ENCODE measurements at places on chromosomes 12 and 14. TPM values are rescaled to one million over a fixed set of nuclear protein-coding genes. Genes with fewer than 3 reads are reported as not detected.

CLEC6A gene
- total RNA-seq: not detected

C12orf54 gene
- total RNA-seq: not detected

ANKRD52 gene
- 12.4 TPM for total RNA-seq

CDCA4 gene
- 20.5 TPM for total RNA-seq

KRT75 gene
- not detected for total RNA-seq

POTEG gene
- total RNA-seq: not detected

KCNJ8 gene
- total RNA-seq: 4.6 TPM

EDDM3A gene
- total RNA-seq: not detected

ZC3H10 gene
- 4.8 TPM for total RNA-seq

SIX1 gene
- under 0.01 TPM for total RNA-seq

PLXNC1 gene
- 1.8 TPM for total RNA-seq

NRL gene
- 0.29 TPM for total RNA-seq

PTPN6 gene
- total RNA-seq: not detected

NKX2-1 gene
- not detected for total RNA-seq

SLC6A13 gene
- total RNA-seq: not detected

SPTB gene
- total RNA-seq: under 0.01 TPM

STAC3 gene
- 0.18 TPM for total RNA-seq

KRT71 gene
- not detected for total RNA-seq

KRT83 gene
- total RNA-seq: not detected

CBLN3 gene
- 2.8 TPM for total RNA-seq

KRT5 gene
- not detected for total RNA-seq

MIP gene
- total RNA-seq: not detected

TMCC3 gene
- total RNA-seq: 0.86 TPM

DNAAF2 gene
- 3.5 TPM for total RNA-seq

OVCH1 gene
- not detected for total RNA-seq

IL31 gene
- total RNA-seq: not detected

TAS2R20 gene
- total RNA-seq: 0.35 TPM

C12orf50 gene
- not detected for total RNA-seq

USP44 gene
- 1.6 TPM for total RNA-seq

RPS6KL1 gene
- total RNA-seq: 1.1 TPM

TAMALIN gene
- total RNA-seq: 3.0 TPM

CCDC60 gene
- total RNA-seq: not detected

SLC7A8 gene
- total RNA-seq: 6.9 TPM

NTS gene
- not detected for total RNA-seq

All from myometrial cell (primary cell).